GM23248 (cell line): ENCODE measurements at places on chromosomes 5 and 9. TPM values are rescaled to one million over a fixed set of nuclear protein-coding genes. Genes with fewer than 3 reads are reported as not detected.

The UAP1L1 gene
- total RNA-seq, result 5.2 and 5.7 TPM in 2 replicates

GRCh38 chr5:80128141-80128540 is 93.0 kb downstream of the THBS4 start:
- H3K27me3 ChIP-seq, result no peaks in the 10 kb centered on the region
- H3K27ac ChIP-seq, result no peak overlapping the region
- H3K36me3 ChIP-seq, result no peaks in the 10 kb centered on the region
- H3K4me3 ChIP-seq, result no peak overlapping the region

The OR1J2 gene
- total RNA-seq, result 0.22 TPM in 1 of 2 replicates, not detected in the other

- DNase-seq, result no peak
- H3K4me3 ChIP-seq, result no peak overlapping the region
- H3K36me3 ChIP-seq, result no peaks in the 10 kb centered on the region
- no peak overlapping the region for H3K27ac ChIP-seq
- no peaks in the 10 kb centered on the region for H3K4me1 ChIP-seq
Measured at GRCh38 chr9:93893899-93894690, 61.1 kb downstream of the BARX1 start.

DNA sequence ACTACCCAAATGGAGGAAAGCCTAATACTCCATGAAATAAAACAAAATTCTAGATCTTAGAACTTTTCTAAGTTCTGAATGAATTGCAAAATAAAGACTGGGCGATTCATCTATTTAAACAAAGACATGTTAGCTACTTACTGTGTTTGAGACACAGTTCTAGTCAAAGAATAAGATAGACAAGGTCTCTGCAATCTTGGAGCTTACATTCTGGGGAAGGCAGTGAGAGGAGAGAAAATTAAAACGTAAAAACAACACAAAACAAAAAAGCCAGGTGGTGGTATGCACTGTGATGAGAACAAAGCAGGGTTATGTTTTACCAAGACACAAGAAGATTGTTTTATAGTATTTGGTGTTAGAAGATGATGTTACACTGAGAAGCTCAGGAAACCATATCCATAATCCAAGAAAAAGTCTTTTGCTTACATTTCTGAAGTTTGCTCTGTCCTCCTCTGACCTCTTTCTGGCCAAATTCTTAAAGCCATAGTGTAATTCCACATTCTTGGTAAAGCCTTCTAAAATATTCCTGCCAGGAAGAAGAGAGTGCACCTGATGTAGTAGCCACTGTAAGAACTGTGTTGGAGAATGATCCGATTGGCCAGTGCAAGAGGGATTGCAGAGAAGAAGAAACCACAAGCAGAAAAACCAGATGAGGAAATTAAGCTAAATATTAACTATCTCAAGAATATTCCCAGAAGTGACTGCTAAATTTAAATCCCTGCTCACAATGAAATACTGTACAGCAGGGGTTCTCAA is 218.4 kb downstream of the PCSK1 start:
- H3K27ac ChIP-seq, result no peak overlapping the region
- H3K27me3 ChIP-seq, result no peaks in the 10 kb centered on the region
- H3K36me3 ChIP-seq, result no peaks in the 10 kb centered on the region

DNA sequence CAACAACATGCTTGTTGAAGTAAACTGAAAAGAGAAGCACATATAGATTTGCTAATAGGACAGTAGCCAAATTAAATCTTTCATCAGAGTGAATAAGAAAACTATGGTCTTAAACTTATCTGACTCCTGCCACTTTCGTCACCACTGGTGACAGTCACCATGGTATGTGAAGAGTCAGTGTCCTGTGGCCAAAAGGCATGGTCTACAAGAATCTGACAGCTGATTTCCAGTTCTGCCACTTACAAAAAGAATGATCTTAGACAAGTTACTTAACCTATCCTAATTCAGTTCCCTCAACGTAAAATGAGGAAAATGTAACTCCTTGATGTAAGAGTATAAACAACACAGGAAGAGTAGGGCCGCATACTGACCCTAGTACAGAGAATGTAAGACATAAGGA is 102.0 kb downstream of the LPAR1 start:
- no peaks in the 10 kb centered on the region for H3K27me3 ChIP-seq
- peak overlapping the region; percentile 82 for H3K27ac ChIP-seq
- H3K36me3 ChIP-seq, result peaks cover 13% of the 10 kb centered on the region; the same call in 1 of the 2 replicates
- peaks cover 78% of the 10 kb centered on the region for H3K4me1 ChIP-seq
- H3K4me3 ChIP-seq, result peak overlapping the region; percentile 37
